ENCODE measurements at places on chromosomes 4 and X. TPM values are rescaled to one million over a fixed set of nuclear protein-coding genes. Genes with fewer than 3 reads are reported as not detected.

ADAMTS3 gene
- 0.08 TPM for polyA plus RNA-seq

MAGIX gene
- 5.3 TPM for polyA plus RNA-seq

GRCh38 chr4:11647433-11647832 is 218.7 kb upstream of the HS3ST1 start:
- DNase-seq: no peak

ADGRG2 gene
- 0.18 TPM for polyA plus RNA-seq

DNA sequence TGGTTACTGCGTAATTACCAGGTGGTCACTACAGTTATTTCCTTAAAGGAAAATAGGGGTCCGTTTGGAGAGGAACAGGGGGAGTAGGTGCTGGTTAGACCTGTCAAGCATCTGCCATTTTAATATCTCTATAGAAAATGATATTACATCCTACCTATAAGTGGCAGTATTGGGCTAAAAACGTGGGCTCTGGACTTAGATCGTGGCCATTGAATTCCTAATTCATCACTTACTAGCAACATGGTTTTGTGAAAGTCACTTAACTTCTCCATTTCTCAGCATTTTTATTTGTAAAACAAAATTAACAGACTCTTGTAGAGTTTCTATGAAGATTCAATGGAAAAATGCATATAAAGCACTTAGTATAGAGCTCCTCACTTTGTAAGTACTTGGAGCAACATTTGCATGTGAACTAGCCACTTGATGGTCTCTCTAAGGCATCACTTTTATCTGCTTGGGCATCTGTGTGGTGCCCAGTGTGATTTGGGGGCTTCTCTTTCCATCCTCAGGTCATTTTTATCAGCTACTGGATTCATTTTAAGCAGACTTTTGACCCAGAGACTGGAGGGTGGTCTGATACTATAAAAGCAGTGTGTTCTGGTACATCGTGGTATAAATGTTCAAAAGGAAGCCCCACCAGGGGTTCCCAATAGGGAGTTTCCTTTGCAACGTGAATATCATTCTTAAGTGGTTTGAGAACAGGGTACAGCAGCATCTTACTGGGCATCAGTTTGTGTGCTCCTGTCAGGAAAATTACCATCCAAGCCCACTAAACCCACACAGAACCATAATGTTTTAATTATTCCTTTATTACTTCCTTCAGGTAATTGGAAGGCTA is 42.7 kb upstream of the RASSF6 start:
- no peak for DNase-seq

ING2 gene
- polyA plus RNA-seq: 35.1 TPM

- DNase-seq: no peak
These were observed 652 bp downstream of the COL25A1 start for GRCh38 chr4:109301651-109302360.

GRCh38 chr4:189838821-189839497 is 101.7 kb upstream of the FRG1 start:
- DNase-seq: no peak

GRCh38 chr4:98739751-98740150 is 81.3 kb upstream of the TSPAN5 start:
- no peak for DNase-seq

DNA sequence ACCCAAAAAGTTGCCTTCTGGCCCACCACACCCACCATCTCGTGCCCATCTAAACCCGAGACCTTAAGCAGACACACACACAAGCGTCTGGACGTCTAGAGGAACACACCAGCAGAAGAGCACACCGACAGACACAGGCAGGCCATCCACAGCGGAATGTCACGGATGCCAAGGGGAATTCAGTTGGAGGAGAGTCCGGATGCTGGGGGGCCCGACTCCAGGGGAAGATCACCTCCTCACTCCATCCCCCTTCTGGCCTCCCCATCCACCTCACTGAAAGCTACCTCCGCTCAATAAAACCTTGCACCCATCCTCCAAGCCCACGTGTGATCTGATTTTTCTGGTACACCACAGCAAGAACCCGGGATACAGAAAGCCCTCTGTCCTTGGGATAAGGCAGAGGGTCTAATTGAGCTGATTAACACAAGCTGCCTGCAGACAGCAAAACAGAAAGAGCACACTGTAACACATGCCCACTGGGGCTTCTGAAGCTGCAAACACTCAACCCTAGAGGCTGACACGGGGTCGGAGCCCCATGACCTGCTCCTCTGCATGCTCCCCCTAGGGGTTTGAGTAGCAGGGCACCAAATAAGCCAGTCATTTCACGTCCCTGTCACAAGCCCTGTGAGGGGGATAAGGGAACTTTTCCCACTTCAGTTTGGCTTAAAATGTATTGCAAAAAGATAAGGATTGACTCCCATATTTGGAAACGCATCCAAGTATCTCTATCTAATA is 339.6 kb upstream of the PCDH10 start:
- DNase-seq: no peak

- no peak for DNase-seq
These were observed 121.9 kb upstream of the DMD start for GRCh38 chrX:33333271-33333670.

GRCh38 chrX:117998171-117998570 is 118.4 kb downstream of the KLHL13 start:
- DNase-seq: no peak

PRKG2 gene
- not detected for polyA plus RNA-seq

NRK gene
- 0.05 TPM for polyA plus RNA-seq

SPATA4 gene
- polyA plus RNA-seq: 0.75 TPM

XAGE1A gene
- polyA plus RNA-seq: not detected

- no peak for DNase-seq
These were observed 31.6 kb upstream of the RP2 start for GRCh38 chrX:46805270-46805669.

DNA sequence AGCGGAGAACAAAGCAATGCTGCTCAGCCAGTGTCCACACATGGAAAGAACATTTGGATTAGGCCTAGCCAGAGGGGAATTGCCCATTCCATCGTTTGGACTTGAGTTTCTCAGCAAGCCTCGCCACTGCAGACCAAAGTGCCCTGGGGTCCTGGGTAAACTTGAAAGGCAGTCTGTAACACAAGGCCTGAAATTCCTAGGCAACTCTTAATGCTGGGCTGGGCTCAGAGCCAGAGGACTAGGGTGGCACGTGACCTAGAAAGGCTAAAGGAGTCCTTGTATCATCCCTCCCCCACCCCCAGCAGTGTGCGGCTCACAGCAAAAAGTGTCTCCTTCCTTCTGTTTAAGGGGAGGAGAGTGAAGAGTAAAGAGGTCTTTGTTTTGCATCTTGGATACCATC is 210.4 kb upstream of the ARX start:
- no peak for DNase-seq

KCNIP4 gene
- polyA plus RNA-seq: 0.03 TPM

- no peak for DNase-seq
These were observed 97.6 kb downstream of the AKAP4 start for GRCh38 chrX:50103176-50103575.

DNA sequence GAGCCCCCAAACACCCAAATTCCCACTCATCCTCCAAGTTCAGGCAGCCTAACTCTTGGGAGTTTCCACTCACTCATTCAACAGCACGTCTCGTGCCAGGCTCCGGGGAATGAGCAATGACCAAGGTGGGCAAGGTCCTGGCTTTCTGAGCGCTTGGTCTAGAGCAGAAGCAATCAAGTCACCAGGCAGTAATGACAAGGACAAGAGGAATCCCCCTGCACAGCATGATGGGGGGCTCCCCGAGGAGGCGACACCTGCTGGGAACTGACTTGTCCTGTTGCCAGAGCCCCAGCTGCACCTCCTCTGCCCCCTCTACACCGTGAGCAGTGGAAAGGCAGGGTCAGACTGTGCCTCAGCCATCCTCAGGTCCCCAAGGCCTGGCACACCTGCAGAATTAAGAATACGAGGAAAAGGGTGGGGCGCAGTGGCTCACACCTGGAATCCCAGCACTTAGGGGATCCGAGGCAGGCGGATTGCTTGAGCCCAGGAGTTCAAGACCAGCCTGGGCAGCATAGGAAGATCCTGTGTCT is 25.7 kb upstream of the MRFAP1 start:
- DNase-seq: no peak

DNA sequence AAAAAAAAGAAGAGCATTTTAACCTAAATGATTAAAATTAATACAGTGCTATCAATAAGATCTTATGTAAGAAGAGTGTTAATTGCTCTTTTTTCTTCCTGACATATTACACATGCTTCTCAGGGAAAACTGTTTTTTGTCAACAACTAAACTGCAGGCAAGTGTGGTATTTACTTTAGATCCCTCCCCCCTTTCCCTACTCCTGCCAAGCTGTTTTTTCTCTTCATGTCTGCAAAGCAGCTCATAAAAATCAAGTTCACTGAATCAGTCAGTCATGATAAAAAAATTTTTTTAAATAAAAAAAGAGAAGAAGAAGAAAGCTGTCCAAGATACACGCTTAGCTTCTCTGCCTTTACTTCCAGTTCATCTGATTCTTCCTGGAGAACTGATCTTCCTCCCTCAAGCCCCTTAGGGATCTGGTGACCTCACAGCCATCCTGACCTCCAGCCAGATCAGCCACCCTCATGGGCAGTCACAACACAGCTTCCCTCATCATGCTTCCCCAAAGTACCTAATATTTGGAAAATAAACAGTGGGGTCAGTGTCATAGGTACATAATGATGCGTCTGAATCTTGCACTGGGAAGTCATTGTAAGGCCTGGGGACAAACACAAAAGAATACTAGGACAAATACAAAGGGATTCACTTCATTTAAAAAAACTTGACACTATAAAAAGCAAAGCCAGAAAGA is 87.0 kb downstream of the ZNF827 start:
- no peak for DNase-seq

DNA sequence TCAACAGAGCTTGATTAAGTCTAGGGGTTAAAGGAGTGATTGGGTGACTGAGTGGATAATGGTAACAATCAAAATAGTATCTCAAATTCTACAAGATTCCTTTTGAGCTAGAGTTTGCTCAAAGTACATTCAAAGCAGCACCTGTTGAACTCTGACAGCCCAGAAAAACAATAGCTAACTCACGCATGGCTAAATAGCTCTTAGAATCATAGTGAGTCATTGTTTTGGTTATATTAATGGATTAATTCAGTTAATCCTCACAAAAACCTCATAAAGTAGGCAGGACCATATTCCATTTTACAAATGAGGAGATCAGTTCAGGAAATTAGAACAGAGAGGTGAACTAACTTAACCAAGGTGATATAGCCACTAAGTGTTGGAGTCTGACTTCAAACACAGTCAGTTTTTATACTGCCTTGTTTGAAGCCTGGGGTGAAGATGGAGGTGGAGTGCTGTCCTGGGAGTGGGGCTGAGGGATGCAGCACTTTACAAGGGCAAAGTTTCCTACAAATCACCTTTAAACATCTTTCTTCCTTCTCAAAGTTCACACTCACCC is 35.9 kb upstream of the PPM1K start:
- no peak for DNase-seq

CYSLTR1 gene
- 0.48 TPM for polyA plus RNA-seq

DNA sequence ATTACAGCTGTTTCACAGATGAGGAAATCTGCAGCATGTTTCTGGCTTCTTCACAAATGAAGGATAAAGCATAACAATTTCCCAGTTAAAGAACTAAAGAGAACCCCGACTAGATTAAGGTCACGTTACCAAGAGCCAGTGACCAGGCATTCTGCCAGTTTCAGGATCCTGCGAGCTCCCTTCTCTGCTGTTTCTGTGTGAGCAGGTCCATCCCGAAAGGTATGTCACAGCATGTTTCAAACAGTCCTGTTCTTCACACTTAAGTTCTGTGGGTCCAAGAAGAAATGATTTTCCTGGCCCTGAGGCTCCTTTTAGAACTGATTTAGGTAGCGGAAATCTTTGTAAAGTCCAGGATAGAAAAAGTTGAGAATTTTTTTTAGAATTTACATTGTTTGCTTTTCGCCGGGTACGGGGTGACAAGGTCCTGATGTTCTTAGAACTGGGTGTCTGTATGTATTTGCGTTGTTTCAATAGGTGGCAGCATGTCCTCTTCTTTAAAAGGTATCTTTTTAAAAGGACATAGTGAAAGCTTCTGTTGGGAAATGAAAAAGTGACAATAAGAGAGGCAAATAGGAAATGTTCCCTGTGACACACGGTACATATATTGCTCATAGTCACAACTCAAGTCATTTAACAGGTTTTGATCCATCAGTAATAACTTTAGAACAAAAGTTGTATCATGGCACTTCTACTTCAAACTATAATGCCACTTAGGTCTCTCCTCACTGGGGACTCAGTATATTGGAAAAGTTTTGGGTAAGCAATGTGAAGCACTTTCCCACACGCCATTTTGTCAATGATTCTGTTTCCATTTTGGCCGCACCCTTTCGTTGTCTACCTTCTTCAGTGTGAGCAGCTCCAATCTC is 18.4 kb downstream of the IL21 start:
- DNase-seq: no peak

GRCh38 chrX:14125462-14125861 is 95.8 kb upstream of the GEMIN8 start:
- DNase-seq: no peak

GRCh38 chrX:121011254-121011653 is 25.7 kb upstream of the CT47A1 start:
- no peak for DNase-seq

EFNB1 gene
- 8.9 TPM for polyA plus RNA-seq

DNA sequence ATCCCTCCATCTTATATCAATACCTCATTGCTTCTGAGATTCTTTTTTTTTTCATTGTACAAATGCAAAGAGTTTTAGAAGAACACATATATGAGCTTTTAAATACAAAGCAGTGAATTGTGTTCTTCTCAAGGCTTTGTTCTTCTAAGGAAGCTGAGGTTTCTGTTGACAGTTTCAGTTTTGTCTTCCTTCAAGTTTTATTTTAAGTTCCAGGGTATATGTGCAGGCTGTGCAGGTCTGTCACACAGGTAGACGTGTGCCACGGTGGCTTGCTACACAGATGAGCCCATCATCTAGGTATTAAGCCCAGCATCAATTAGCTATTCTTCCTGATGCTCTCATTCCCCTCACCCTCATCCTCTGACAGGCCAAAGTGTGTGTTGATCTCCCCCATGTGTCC is 201.2 kb upstream of the DIPK2B start:
- DNase-seq: no peak

TEX13C gene
- not detected for polyA plus RNA-seq

ITGB1BP2 gene
- 4.4 TPM for polyA plus RNA-seq

DDIT4L gene
- 160 TPM for polyA plus RNA-seq

DNA sequence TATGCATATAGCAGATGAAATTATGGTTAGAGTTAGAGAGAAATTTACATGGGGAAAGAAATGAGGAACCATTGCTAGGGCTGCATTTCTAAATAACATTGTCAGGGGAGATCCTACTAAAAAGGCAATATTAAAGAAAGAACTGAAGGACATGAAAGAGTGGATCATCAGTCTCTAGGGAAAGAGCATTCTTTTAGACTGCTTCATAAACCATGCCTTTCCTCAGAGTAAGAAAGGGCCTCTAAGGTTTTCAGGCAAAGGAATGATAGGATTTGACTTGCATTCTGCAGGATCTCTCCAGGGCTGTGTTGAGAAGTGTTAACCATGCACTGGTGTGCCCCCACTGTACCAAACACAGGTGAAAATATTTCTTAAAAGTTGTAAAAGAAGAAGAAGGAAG is 385.4 kb upstream of the MAD2L1 start:
- DNase-seq: no peak

CXorf65 gene
- not detected for polyA plus RNA-seq

GRCh38 chr4:143369552-143369951 is 32.9 kb downstream of the GAB1 start:
- no peak for DNase-seq

DMRTC1 gene
- polyA plus RNA-seq: not detected

- DNase-seq: no peak
These were observed 3.6 kb upstream of the EIF4E start for GRCh38 chr4:98932539-98932938.

Data from psoas muscle (tissue), 8 donors.